ENCODE measurements at places on chromosomes 7 and 10.

DNA sequence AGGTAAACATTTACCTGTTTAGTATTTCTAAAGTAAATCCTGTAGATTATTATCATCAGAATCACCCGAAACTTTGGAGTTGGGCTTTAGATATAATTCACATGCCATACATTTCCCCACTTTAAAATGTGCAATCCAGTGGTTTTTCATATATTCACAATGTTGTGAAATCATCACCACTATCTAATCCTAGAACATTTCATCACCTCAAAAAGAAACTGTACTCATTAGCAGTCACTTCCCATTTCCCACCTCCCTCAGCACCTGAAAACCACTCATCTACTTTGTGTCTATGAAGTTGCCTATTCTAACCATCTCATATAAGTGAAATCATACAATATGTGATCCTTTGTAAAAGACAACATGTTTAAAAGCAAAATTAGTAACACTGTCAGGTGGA is 182.6 kb downstream of the FZD1 start:
- no peak for DNase-seq

- peak; percentile 85 for DNase-seq
Observed at GRCh38 chr7:28732071-28732869, 225.9 kb downstream of the TRIL start.

- DNase-seq = no peak
Observed at GRCh38 chr10:74967911-74968666, 141.7 kb downstream of the KAT6B start.

GRCh38 chr10:114811862-114812261 is 9.7 kb upstream of the FHIP2A start:
- no peak for DNase-seq

GRCh38 chr7:116234517-116235200 is 24.3 kb downstream of the TES start:
- no peak for DNase-seq

DNA sequence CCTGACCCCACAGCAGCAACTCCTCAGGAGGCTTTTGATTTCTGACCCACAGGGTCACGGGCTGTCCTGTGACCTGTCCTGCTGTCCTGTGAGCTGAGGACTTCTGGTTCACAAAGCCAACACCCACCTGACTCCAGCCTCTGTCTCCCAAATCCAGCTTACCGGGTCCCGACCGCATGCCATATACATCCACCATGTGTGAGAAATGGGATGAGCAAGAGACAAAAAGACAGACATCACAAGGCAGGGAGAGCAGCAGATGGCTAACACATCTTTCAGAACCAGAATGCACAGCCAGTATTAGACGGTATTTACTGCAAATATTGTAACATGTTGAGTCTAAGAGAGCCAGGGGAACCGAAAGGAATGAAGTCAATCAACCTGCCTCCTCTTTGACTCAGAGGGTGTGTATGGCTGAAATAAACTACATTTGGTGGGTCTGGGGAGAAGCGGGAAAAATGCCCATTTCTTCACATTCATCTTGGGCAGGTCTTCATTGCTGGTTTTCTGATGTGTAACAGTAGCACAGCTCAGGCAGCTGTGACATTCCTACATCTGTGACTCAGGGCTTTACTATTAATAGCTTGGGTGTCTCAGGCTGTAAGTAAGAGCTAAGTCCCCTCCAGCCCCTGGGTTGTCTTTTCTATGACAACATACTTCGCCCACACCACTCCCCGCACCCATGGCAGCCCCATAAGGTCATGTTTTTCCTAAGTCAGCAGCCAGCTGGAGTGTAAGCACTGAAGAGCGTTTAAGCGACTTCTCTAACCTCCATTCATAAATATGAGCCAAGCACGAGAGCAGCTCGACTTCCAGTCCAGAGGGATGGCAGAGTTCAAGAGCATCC is 25.0 kb downstream of the ABLIM1 start:
- peak; percentile 84 for DNase-seq

DNA sequence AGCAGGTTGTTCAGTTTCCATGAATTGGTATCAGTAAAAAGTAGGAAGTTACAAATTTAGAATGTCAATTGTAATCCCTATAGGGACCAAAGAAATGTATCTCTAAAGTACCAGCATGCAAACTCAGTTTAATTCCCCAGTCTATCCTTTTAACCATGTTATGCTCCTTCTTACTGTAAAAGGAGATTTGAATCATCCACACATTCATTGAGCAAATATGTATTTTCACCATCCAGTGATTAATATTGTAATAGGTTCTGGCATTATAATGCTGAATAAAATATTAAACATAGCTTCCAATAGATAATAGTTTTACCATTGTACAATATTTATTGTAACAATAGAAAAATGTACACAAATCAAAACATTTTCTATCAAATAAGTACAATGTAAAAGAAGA is 228.2 kb upstream of the SEMA3A start:
- no peak for DNase-seq

DNA sequence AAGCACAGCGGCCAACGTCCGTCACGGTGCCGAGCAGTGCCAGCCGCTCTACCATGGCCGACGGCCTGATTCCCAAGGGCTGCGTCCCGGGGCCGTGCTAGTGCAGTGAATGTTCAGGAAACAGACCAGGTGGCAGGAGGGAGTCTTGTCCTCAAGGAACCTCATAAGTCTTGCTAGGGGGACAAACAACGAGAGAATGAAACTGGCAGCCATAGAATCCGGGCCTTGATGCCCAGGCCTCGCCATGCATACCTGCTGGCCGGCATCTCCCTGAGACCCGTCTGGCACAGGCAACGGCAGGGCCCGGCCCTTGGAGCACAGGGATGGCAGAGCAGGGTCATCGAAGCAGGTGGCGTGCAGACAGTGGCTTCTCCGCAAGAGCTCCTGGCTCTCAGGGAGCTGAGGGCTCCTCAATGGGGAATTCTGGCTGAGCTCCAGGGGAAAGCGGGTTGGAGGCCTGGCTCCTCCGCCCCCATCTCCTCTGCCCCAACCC is 58.8 kb downstream of the DIP2C start:
- no peak for DNase-seq

DNA sequence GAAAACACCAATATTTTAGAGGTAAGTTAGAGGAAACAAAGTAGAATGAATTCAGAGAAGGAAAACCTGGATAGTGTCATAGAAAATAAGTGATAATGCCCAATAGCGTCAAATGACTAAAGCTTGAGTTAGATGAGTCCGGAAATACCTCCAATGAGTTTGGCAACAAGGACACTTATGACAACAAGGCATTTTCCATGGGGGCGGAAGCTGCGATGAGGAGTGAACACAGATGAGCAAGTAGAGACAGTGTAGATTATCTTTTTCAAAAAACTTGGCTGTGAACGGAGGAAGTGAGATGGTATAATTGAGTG is 383 bp upstream of the R3HCC1L start:
- DNase-seq = no peak

GRCh38 chr7:143380260-143380645 is 892 bp upstream of the ZYX start:
- DNase-seq = peak; percentile 93

DNA sequence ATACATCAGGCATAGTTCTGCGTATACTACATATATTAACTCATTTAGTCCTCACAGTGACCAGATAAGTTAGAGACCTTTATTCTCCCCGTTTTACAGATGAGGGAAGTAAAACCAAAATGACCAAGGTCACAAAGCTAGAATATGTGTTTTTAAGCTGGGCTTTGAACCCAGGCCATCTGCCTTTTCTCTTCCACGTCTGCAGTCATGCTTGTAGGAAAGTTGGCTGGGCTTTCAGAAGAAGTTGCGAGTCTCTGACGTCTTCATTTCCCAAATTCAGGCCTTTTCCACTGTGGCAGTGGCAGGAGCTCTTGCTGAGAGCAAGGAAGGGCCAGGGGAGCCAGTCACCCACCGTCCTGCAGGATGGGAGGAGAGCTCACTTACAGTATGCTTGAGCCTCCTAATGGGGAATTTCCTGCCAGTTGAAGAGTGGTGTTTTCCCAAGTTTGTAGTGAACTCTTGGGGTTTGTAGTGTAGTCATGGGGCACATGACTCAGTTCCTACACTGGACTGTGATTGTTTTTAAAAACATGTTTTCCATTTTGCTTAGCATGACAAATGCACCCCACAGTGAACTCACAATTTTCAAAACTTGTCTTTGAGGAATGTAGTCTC is 34.2 kb downstream of the CYP17A1 start:
- DNase-seq = peak; percentile 63

DNA sequence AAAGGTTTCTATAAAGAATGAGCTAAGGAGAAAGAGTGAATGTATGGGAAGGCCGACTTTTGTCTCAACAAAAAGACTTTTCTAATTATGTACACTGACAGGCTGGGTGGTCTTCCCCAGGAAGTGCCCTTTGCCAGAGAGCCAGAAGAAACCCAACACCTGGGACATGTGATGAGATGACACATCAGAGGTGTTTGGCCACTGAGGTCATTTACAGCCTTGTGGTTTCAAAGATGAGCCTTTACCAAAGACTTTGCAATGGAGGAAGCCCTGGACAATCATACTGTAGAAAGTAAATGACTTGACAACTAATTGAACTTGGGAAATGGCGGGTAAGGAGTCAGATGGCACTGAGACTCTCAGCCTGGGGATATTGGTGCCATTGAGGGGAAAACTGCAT is 3.4 kb upstream of the NRG3 start:
- no peak for DNase-seq

DNA sequence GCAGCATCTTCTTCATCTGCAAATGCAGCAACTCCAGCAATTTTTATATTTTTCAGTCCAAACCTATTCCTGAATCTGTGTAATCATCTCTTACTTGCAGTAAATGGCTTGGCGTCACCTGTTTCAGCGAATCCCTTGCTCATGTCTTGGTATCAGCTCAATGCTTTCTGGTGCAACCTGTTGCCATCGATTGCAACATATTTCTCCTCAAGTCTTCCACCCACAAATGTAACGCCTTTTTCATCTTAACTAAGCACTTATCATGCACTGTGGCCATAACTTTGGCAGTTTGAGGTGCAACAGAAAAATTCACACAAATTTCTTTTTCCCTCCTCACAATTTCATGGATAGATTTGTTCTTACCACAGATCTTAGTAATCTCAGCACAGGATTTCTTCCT is 168.3 kb downstream of the HERPUD2 start:
- no peak for DNase-seq

GRCh38 chr7:139626817-139627216 is 103.3 kb downstream of the CLEC2L start:
- no peak for DNase-seq

DNA sequence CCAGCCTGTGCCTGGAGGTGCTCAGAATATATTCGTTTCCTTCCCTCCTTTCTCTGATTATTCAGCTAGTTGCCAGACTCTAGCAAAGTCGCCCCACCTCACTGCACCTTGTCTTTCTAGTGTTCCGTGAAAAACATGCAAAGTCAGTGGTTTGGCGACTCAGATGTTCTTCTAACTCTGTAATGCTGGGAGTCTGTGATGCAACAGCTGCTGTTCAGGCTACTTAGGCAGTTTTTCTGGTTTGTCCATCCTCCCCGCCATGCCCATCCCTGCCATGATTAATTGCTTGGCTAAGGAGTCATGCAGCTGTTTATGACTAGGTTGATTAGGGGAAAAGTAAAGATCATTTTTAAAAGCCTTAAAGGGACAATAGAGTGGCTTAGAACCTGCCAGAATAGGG is 99.4 kb downstream of the MTPN start:
- DNase-seq = peak; percentile 37

DNA sequence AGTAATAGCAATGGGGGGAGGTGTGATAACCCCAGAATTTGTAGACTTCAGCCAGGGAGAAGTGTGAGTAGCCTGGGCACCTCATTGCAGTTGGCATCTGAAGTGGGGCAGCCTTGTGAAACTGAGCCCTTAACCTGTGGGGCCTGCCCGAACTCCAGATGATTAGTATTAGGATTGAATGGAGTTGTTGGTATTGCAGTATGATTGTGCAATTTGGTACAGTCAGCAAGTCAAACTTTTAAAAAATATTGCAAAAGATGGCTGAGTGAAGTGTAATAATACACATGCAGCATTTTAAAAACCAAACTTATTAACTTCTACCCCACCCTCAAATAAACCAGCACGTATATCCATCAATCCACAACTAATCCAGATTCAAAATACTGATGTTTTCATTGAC is 9.3 kb downstream of the RBM33 start:
- no peak for DNase-seq

DNA sequence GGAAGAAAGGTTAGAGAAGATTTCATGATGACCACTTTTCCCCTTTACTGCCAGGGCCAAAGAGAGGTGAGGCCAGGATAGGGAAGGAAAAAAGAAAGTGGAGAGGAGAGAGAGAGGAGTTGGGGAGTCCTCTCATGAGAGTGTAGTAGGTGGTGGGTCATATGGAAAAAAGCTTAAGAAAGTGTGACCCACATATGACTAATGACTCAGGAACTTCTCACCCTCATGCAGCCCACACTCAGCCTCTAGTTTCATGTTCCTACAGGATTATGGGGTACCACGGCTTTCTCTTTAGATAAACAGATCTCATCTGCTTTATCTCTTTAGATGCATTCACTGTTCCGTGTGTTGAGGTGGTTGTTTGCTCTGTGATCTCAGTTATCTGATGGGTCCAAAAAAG is 462.5 kb upstream of the IGFBP3 start:
- no peak for DNase-seq

DNA sequence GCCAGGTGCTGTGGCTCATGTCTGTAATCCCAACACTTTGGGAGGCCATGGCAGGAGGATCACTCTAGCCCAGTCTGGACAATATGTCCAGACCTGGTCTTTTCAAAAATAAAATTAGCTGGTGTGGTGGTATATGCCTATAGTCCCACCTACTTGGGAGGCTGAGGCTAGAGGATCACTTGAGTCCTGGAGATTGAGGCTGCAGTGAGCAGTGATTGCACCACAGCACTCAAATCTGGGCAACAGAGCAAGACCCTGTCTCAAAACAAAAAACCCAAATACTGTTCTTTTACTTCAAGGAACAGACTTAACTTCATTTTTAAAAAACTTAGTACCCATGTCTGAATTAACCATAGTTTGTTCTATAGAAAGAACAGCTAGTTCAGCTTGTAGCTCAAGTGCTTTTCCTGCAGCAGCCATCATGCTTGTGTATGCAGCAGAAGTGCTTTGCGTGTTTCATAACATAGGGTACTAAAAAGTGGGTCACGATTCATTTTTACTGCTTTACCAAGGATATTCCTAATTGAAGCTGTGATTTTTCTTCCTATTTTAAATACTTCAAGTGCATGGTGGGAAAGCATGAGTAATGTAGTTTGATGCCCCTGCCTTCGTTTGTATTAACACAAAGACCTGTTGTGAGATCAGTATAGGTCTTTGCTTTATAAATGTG is 5.9 kb downstream of the EIF4H start:
- no peak for DNase-seq

GRCh38 chr10:113709221-113709838 is 29.6 kb downstream of the CASP7 start:
- DNase-seq = no peak

GRCh38 chr10:61318429-61318828 is 134.8 kb downstream of the TMEM26 start:
- no peak for DNase-seq

Measured in right hindlimb (tissue), 1 donor.